NCI-H446 treated with DMSO at 0.1 percent for 48 hours (cell line): ENCODE measurements at places on chromosomes 13 and 19.

DNA sequence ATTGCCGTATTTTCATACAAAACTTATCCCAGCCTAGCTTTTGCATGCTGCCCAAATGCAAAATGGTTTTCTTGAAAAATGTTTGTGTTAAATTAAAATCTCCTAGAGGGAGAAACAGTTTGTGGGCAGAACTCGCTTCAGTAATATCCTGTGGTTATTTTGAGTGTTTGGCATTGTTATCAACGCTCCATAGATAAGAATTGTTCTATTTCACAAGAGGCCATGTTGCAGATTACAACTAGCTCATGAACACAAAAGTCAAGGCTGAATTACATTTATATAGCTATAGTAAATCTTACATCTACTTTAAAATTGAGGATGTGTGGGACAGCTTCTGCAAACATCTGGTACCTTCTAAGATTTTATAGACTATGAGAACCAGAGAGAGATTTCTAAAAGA is 447.9 kb downstream of the DCT start:
- no peak for DNase-seq

DNA sequence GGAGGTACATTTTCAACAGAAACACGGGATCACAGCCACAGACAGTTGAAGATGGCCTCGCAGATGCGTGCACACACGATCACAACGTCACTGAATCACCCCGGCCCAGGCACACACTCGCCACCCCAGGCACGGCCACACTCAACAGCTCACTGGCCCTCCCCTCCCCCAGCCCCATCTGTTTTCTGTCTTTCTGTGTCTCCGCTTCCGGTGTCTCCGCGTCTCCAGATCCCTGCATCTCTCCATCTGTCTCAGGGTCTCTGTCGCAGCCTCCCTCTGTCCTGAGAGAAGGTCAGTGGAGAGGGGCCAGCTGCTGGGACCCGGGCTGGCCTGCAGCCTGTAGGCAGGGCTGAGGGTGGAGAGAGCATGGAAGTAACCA is 3.8 kb upstream of the ATP1A3 start:
- DNase-seq: no peak

- no peak for DNase-seq
Measured at GRCh38 chr13:105345730-105346129, 1189.7 kb downstream of the EFNB2 start.

- no peak for DNase-seq
Measured at GRCh38 chr13:46748300-46748699, 48.7 kb downstream of the ESD start.

DNA sequence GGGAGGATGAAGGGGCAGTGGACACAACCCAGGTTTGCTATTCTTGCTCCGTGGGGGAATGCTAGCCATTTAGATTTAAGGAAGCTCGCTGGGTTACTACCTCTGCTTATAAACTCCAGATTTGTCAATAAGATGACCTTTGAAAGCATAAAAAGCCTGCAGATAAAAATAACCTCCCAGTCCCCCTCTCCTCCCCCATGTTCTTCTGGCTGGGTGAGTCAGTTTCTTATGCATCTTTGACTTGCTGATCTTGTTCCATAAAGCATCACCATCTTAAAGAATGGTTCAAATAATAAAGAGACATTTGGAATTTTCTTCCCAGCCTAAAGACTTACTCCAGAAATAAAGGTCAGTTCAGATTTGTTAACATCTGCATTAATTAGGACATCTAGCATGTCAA is 118.3 kb upstream of the RNF113B start:
- no peak for DNase-seq

GRCh38 chr19:49530708-49531107 is 2.9 kb downstream of the RCN3 start:
- no peak for DNase-seq

DNA sequence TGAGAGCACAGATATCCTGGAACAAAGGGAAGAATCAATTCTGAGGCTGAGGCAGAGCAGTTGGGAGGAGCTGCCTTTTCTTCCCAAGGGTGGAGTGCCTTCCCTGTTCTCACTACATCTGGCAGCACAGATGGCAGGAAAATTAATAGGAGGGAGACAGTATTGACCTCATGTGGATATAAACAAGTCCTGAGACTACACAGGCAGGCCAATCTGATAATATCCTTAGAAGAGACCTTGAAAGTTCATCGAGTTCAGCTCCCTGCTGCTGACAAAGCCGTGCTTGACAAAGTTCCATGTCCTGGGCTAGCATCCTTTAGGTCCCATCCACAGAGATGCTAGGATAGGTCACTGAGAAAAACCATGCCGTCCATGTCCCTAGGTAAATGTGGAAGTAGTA is 1451.5 kb downstream of the EFNB2 start:
- DNase-seq: peak; percentile 33

DNA sequence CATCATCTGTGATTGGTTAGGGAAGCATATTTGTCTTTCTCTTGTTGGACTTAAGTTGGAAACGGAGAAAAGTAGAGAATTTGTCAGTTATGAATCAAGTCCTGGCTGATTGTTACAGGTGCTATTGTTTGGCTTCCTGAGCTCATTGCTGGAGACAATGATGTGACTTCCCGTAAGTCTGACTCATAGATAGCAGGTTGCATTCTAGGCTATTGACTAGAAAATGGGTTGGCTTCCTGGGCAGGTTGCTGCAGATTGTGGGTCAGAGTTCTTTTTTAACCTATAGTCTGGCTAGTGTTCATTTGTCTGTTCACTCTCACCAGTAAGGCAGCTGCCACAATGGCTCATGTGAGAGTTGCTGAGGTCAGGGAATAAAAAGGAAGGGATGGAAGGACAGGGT is 101.5 kb downstream of the CCNA1 start:
- no peak for DNase-seq

- no peak for DNase-seq
Measured at GRCh38 chr13:109842212-109842920, 56.0 kb upstream of the IRS2 start.

DNA sequence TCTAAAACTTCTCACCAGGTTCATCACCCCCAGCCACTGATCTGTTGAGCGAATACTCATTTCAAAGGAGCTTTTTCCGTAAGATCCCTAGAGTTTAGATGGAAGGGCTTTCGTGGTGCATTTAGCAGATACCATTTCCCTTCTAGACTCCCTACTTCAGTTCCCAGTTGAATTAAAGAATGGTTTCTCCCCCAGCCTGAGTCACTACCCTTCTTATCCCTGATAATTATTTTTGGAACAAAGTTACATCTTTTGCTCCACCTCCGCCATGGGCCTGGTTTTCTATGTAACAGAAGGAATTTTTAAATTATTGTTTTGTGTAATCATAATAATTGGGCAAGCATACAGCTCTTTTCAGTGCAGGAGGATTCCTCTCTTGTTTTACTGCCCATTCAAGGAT is 22.0 kb downstream of the USPL1 start:
- DNase-seq: no peak

DNA sequence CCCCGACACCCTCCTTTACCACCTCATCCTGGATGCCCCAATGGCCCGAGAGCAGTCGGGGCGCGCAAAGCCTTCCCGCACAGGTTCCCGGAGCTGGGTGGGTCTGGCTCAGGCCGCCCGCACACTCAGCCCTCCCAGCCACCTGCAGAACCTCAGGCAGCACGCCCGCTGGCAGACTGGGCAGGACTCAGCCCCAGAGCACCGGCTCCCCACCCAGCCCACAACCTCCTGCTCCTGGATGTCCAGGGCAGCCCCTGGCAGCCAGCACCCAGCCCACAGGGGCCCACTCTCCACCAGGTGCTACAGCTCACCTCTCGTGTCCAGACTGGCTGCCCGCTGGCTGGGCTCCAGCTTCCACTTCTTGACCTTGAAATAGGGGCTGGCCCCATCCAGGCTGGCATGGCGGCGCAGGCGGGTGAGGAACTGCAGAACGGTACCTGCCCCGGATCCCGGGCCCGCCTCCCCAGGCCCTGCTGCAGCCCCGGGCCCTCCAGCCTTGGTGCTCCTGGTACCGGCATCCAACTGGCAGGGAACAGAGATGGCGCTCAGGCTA is 4.6 kb downstream of the CBARP start:
- no peak for DNase-seq

- DNase-seq: no peak
Measured at GRCh38 chr13:22114630-22115311, 443.9 kb downstream of the FGF9 start.

GRCh38 chr13:108037348-108037747 is 178.0 kb downstream of the LIG4 start:
- DNase-seq: no peak

DNA sequence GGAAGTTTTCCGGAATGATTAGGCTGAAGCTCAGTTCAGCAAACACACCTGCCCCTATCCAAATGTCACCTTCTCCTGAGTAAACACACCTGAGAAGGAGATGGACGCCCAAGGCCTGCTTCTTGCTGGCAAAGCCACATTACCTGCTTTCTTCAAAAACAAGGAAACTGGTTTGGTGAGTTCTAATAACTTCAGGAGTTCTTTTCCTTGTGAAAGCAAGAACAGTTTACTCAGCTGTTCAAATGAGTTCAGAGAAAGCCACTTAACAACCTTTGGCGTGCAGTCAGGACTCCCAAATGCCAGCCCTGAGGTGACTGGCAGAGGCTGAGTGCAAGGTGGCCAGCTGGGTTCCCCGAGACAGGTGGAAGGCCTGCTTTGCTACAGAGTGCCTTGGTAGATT is 160.5 kb downstream of the STK24 start:
- no peak for DNase-seq

- DNase-seq: no peak
Measured at GRCh38 chr19:16197188-16197621, 506 bp upstream of the AP1M1 start.

DNA sequence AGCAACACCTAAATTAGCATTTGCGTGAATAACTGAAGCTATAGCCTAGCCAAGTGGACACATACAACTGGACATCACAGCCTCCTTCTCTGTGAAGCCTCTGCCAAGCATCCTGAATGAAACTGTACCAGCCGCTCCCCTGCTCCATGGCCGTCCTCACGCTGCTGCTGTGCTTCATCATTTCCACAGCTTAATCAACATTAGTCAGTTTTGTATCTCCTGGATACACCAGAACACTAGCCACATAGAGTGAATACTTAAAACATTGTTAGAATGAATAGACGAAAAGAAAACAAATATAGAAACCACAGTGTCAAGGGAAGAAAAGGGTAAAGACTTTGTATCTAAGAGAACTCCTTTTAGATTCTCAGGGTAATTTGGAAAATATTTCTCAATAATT is 1526.9 kb downstream of the EFNB2 start:
- no peak for DNase-seq

- DNase-seq: no peak
Measured at GRCh38 chr13:45108716-45109101, 11.6 kb upstream of the GTF2F2 start.

GRCh38 chr13:39655041-39655568 is 357 bp upstream of the COG6 start:
- DNase-seq: no peak

- no peak for DNase-seq
Measured at GRCh38 chr13:50290186-50290585, 274.9 kb downstream of the KCNRG start.

- no peak for DNase-seq
Measured at GRCh38 chr13:110042253-110042950, 256.0 kb upstream of the IRS2 start.

DNA sequence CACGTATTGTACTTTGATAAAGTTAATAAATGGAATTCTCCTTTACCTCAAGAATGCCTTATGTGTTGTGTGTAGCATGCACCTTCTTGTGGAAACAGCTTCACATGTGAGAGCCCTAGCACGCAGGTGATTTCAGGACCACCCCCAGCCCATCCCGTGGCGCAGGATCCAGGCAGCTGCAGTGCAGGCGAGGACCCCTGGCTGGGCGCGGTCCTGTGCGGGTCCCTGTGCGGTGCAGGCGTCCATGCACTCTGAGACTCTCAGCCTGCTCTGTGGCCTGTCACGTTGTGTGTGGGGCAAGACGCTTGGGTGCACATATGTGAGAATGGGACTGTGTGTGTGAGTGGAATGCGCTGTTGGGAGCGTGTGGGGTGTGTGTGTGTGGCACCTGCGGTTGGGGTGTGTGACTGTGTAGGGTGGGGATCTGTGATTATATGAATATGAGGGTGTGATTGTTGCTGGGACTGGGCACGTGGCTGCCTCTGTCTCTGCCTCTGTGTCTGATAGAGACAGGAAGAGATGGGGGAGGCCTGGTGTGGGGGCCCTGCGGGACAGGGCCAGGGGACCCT is 30.8 kb downstream of the WTIP start:
- DNase-seq: no peak

GRCh38 chr13:47119575-47120235 is 222.9 kb upstream of the HTR2A start:
- no peak for DNase-seq

- DNase-seq: no peak
Measured at GRCh38 chr13:42892760-42893159, 99.3 kb downstream of the EPSTI1 start.

DNA sequence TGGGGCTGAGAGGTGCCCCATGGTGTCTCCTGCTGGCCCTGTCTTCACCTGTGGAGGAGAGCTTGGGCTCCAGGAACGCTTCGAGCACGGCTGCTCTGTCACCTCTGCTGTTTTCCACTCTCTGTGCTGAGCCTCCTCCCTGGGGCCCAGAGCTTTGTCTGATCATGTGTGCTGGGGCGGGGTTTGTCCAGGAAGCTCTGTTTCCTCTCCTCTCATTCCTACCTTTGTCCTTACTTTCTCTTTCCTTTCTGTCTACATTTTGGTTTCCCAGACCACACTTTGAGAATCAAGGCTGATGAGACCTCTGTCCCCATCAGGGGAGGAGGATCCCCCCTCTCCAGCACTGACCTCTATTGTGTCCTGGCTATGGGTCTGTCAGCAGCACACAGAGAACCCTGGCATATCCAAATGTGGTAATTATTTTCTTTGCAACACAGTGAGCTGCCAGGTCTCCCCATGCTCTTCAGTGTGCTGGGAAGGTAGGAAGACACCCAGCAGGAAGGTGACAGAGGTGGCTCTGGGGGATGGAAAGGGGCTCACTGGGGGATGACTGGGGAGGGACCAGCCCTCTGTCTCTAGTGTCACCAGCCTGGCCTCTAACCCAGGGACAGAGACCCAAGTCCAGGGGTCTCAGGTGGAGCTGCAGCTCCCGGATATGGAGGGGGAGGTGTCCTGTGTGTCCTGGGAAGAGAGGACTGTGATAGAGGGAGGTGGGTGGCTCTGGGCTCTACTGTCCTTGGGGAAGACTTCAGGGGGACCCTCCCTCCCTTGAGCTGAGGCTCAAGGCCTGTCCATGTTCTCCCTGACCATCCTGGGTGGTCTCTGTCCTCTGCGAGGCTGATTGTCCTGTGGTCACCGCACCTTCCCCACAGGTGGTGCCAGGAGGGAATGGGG is at the start of gene CEACAM1:
Gene CEACAM1 (minus strand): TSS at position 128 of the 894 bp plus-strand sequence. CDS start 107 bp downstream, at position 21.
- no peak for DNase-seq

GRCh38 chr13:48188131-48188530 is 44.9 kb upstream of the ITM2B start:
- no peak for DNase-seq
